ENCODE measurements at places on chromosomes 2 and 18.
A peak's percentile ranks its signal among the peaks of the same experiment; 100 is the strongest.

- DNase-seq = no peak
Observed at GRCh38 chr18:74221081-74221480, 70.7 kb downstream of the CYB5A start.

DNA sequence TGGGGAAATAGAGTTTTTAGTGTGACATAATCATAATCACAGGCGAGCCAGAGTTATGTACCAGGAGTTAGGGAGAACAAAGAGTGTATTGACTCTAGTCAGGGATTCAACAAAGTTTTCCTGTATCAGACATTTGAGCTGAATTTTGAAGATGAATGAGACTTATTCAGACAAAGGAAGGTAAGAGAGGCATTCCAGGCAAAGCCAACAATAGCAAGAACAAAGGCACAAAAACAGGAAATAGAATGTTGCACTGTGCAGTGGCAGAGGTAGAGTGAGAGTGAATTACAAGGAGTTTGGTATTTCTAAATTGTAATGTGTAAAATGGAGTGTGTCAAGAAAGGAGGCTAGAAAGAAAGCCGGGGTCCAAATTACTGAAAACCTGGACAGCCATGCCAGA lies 156.2 kb downstream of the CCDC148 start:
- no peak for DNase-seq

DNA sequence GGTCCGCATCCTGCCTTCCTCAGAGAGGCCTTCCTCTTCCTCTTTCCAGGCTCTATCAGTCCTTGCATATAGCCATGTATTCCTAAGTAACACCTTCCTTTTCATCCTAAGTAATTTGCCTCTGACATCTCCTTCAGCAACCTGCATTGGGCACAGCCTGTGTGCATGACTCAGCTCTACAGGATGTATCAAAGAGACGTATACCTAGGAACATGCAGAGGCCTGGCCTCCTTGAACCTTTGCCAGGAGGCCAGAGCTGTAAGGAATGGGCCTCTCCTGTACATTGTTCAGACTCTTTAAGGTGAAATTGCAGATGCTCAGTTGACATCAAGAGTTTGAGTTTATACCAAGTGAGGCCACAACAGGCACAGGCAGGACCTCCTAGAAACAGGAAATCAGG lies 76.0 kb upstream of the CELF4 start:
- DNase-seq = no peak

- DNase-seq = no peak
Observed at GRCh38 chr2:240250985-240251847, 110.8 kb upstream of the OTOS start.

- DNase-seq = no peak
Observed at GRCh38 chr18:24922491-24922890, 429.5 kb downstream of the ZNF521 start.

DNA sequence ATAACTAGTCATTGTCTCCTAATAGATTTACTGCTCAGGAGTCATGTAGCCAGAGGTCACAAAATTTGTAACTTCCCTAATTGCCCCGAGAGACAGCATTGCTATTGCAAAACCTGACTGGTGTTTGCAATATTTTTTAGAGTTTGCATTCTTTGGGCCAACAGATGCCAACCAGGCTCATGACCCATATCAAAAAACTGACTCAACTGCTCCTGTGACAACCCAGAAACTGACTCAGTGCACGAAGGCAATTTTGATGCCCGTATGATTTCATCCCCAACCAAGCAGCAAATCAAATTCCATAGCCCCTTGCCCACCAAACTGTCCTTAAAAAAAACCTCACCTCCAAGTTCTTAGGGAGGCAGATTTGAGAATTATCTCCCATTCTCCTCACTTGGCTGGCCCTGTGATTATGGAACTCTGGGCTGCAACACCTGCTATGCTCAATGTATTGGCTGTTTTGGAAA lies 951.3 kb downstream of the TSN start:
- DNase-seq = no peak

- peak; percentile 13 for DNase-seq
Observed at GRCh38 chr2:163778045-163778781, 42.4 kb upstream of the FIGN start.

GRCh38 chr2:111122631-111123421 lies 2.1 kb downstream of the BCL2L11 start:
- DNase-seq = peak; percentile 16

All from NCI-H446 (cell line).